Activated CD8-positive, alpha-beta memory T cell treated with anti-CD3 and anti-CD28 coated beads for 1 hour (primary cell): ENCODE measurements at places on chromosomes 5 and 9.

DNA sequence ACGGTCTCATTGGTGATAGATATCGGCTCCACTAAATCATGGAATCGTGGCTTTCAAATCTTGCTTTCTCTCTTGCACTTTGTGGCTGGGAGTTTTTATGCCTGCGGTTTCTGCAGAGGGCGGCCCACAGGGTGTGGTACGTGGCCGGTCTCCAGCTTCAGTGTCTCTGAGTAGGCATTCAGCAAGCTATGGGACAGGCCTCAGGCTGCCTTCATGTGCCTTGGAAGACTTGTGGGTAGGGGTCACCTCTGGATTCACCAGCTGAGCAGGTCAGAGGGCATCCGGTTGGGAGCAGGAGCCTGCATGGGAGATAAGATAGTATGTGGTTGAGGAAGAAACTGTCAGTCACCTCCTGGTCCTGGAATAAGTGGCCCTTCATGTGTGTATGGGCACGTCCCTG is 47.7 kb downstream of the AMBP start:
- no peak for DNase-seq

- DNase-seq: no peak
Observed at GRCh38 chr9:6938873-6939272, 181.1 kb downstream of the KDM4C start.

DNA sequence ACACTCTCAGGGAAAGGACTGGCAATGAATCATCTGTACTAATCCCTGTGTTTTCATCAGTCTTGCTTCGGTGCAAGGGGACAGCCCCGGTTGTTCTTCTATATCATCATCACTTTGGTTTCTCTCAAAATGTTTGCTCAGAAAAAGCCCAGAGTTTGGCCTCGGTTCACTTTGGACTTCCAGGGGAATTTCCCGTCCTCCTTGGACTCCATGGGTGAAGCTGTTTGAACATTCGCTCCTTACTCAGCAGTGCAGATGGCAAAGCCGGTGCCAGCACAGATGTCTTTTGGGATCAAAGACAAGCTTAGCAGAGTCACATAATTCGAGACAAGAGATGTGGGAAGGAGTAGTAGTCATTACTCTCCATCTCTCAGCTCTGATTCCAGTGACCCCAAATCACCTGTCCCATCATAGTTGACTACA is 69.8 kb upstream of the TNFSF8 start:
- no peak for DNase-seq

DNA sequence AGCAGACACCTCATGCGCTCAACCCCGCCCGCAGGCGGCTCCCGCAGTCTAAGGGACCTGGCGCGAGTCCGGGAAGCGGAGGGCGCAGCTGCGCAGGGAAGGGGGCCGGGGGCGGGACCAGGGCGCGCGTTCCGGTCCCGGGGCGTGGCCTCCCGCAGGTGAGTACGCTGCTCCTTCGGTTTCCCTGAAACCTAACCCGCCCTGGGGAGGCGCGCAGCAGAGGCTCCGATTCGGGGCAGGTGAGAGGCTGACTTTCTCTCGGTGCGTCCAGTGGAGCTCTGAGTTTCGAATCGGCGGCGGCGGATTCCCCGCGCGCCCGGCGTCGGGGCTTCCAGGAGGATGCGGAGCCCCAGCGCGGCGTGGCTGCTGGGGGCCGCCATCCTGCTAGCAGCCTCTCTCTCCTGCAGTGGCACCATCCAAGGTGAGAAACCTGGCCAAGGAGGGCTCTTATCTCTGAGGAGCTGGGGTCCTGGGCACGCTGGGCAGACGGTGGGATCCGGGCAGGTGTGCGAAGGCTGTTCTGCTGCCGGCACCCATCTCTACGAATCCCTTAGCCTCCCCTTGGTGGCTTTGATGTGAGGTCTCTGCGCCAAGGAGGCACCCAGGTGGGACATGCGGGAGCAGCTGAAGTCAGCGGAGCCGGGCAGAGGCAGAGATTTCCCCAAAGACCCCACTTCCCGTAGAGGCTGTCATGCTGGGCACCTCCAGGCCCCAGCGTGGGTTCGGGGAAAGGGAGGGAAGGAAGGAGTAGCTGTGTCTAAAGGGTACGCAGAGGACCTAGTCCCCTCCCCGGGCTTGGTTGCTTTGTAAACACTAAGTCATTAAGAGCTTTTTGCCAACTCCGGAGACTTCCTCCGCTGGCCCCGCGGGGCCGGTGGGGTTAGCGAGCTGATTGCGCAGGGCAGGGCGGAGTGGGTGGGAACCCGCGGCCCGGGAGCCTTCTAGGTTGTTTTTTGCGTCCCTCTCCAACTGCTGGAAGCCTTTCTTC is at the start of gene F2RL1:
Gene F2RL1 (plus strand): TSS at position 187 of the 988 bp plus-strand sequence. CDS start 153 bp downstream, at position 340.
- no peak for DNase-seq

DNA sequence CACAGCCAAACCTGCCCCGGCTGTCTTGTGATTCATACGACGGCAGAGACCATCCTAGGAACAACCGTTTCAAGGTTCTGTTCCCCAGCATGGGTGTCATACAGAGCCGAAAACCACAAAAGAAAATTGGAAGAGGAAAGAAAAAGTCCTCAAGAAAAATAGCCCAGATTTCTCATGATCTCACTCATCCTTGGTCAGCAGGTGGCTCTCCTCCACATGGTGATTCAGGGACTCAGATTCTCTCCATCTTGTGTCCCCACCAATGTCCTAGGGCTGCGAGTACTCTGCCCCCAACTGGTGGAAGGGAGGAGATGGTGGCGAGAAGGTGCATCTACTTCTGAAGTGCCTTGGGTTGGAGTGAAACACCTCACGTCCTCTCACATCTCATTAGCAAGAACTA is 25.6 kb downstream of the PDZD2 start:
- DNase-seq: no peak

GRCh38 chr5:149680810-149681221 is 49.3 kb upstream of the PPARGC1B start:
- no peak for DNase-seq

- DNase-seq: no peak
Observed at GRCh38 chr5:151015974-151016587, 4.3 kb upstream of the GPX3 start.

- DNase-seq: no peak
Observed at GRCh38 chr5:103466495-103466894, 96.1 kb downstream of the NUDT12 start.

- DNase-seq: no peak
Observed at GRCh38 chr5:43137326-43137725, 16.6 kb downstream of the ZNF131 start.

- no peak for DNase-seq
Observed at GRCh38 chr5:138807182-138807581, 54.0 kb downstream of the CTNNA1 start.

DNA sequence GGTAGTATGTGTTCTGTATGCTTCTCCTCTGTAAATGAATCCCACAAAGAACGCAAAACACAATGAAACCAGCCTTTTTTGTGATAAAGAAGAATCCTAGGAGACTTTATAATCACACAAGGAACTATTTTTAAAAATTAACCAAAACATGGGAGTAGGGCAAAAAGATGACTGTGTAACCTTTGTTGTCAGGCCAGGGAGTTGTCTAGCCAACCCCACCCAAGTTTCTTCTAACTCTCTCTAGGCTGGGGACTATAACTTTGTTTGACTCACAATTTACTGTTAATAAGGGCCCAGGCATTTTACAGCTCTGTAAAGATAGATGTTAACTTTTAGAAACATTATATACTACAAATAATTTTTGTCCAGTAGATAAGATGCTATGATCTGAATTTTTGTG is 176.1 kb downstream of the ADAMTS12 start:
- no peak for DNase-seq

GRCh38 chr5:168153876-168154270 is 137.6 kb upstream of the WWC1 start:
- no peak for DNase-seq

- no peak for DNase-seq
Observed at GRCh38 chr9:135051316-135052038, 36.0 kb upstream of the OLFM1 start.

DNA sequence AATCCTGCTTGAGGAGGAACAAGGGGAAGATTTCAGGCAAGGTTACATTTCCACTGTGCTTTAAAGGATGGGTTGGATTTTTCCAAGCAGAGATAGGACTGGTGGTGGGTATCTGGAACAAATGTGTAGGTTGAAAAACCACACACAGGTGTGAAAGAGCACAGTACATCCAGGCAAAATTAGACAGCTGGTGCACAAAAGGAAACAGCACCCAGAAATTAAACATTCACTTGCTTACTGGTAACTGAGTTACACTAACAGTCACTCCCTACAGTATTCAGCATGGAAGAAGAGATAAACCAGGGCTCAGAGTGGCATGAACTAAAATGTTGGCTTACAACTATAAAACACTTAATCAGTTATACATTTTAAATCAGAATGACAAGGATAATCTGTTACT is 81.5 kb upstream of the RASEF start:
- no peak for DNase-seq

DNA sequence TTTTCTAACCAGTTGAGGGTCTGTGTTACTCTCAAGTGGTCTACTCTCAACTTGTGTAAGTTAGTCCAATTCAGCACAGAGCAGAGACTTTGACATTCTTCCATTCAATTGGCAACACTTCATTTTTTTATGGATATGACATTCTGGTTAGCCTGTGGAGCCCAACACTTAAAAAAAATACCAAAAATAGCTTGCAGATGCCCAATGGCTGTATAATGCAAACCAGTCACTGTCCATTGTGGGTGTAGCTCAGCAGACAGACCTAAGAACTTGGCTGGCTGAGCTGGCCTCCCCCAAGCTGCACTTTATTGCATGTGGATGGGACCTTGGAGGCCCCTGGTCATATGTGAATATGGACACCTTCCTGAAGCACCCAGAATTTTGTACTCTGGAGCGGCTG is 103.2 kb downstream of the DPYSL3 start:
- no peak for DNase-seq

GRCh38 chr9:112599732-112600131 is 113.1 kb downstream of the KIAA1958 start:
- DNase-seq: no peak

GRCh38 chr5:160438316-160439204 is 16.9 kb downstream of the PTTG1 start:
- no peak for DNase-seq

DNA sequence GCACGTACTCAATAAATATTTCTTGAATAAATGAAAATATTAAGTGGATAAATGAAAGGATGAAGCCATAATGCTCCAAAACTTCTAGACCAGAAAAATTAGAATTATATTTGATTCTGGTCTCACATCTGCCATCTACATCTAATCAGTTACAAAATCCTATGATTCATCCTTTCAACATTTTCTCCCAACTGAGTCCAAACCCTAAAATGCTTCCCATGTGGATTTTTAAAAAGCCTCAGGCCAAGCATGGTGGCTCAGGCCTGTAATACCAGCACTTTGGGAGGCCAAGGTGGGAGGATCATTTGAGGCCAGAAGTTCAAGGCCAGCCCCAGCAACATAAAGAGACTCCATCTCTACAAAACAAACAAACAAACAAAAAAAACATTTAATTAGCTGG is 31.6 kb upstream of the FST start:
- DNase-seq: no peak

DNA sequence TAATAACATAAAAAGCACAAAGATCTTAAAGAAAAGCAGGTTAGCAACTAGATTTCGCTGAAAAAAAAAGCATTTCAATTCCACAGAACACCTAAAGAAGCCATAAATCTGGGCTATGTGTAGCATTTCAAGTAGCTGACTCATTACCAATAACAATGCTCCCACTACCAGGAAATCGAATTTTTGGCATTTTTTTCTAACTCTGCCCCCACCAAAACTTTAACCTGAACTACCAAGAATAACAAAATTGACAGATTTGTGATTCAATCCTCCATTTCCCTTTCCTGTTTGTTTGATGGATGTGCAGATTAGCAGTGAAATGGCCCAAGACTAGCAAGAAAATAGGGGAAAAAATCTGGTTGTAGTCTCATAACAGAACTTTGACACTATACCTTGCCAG is 180.2 kb downstream of the RASEF start:
- DNase-seq: no peak

GRCh38 chr5:76163111-76163628 is 80.0 kb downstream of the SV2C start:
- no peak for DNase-seq

GRCh38 chr5:135091286-135091685 is 57.3 kb upstream of the PITX1 start:
- no peak for DNase-seq

GRCh38 chr9:93258419-93258817 is 74.5 kb downstream of the WNK2 start:
- DNase-seq: no peak

DNA sequence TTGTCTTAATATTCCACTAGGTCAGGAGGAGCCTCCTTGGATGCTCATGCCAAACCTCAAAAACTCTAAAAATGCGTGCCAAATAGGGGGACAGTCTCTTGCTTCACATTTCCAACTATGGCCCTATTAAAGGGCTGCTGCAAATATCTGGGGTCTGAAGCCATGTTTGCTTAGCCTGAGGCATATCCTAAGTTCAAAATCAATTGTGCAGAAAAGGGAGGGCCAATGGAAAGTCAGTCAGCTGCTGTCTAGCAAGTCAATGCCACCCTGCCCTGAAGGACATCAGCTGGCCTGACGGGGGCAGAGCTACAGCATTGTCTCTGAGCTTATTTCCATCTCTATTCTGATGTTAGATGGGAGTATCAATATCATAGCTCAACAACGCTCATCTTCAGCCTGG is 93.6 kb downstream of the SH3TC2 start:
- no peak for DNase-seq

DNA sequence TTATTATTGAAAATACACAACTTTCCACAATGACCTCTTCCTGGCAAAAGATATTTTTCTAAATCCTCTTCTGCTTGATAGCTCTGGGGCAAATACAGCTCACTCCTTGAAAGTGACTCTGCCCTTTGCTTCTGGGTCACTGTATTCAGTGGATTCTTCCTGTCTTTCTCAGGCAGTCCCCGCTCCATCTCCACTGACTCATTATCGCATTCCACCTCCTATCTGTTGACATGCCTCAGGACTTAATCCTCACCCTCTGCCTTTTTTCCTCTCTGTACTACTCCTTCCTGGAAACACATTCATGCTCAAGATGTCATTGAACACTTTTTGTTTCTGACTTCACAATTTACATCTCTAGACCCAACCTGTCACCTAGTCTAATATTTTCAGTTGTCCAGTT is 8.4 kb upstream of the RGS7BP start:
- no peak for DNase-seq

- no peak for DNase-seq
Observed at GRCh38 chr5:91121347-91121993, 261.6 kb downstream of the ARRDC3 start.

GRCh38 chr9:128979111-128979510 is 31.6 kb downstream of the NUP188 start:
- no peak for DNase-seq

GRCh38 chr5:124740991-124741583 is 5.4 kb downstream of the ZNF608 start:
- no peak for DNase-seq

GRCh38 chr9:115913696-115914095 is 239.9 kb upstream of the PAPPA start:
- no peak for DNase-seq

- DNase-seq: no peak
Observed at GRCh38 chr9:135048758-135049444, 38.6 kb upstream of the OLFM1 start.

DNA sequence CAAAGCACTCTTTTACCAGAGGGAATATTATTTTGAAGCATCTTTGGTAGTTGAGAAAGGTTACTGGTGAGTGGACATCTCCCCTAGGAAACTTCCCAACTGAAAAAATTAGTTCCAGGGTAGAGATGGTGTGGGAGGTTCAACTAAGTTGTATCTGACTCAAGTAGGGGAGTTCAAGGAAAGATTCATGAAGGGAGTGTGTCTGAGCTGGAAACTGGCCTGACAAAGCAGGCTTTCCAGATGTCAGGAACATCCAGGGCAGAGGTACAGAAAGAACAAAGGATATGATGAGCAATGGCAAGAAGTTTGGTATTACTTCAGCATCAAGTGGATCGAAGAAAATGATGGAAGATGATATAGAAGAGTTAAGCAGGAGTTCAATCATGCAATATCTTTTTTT is 458.0 kb upstream of the RIOK2 start:
- DNase-seq: no peak
